Hematopoietic multipotent progenitor cell treated with erythropoietin and hydrocortisone succinate and interleukin-3 and kit ligand, for 4 days (in vitro differentiated cells): ENCODE measurements at places on chromosomes 6 and 20.

- no peak for DNase-seq
Measured at GRCh38 chr6:15077006-15077405, 168.9 kb upstream of the JARID2 start.

DNA sequence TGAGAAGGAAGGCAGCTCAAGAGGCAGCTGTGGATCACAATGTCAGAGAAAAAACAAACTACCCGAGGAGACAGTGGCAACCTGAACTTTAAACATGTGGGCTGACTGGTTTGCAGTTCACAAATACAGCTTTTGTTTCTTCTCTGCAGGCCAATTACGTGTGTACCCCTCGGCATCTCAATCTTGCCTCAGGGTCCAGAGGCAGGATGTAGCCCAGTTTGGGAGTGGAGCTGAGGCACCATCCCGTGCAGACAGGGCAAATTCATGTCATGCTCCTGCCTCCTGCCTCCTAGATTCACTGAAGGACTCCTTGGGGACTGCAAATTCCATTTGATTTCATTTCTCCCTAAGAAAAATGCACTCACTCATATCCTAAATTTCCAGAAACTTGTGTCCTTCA lies 94.2 kb upstream of the KCNK16 start:
- DNase-seq = no peak

DNA sequence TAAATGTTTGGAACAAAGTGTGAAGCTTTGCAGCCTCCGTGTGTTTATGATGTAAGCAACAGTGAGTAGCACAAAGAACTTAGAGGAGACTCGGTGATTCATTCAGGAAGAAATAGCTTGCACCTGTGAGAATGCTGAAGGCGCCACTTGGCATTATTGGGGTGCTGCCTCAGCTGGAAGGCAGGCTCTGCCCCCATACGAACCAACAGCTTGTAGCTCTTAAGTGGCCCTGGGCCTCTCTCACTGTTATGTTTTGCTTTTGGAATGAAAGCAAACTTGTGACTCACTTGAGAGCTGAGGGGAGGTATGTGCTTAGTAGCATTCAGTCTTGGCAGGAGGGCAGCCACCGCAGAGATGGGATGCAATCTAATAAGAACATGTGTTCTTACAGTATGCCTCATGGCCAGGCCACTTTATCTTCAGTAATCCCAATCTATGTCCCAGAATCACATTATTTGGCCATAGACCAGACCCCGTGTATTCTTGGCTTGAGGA lies 310.7 kb downstream of the EYA4 start:
- DNase-seq = no peak

- DNase-seq = peak; percentile 95
Measured at GRCh38 chr6:31660381-31661261, at the start of gene C6orf47. Gene C6orf47, minus strand, starts transcription at chr6:31660778. Its CDS starts 831 bp downstream, at chr6:31659947.

DNA sequence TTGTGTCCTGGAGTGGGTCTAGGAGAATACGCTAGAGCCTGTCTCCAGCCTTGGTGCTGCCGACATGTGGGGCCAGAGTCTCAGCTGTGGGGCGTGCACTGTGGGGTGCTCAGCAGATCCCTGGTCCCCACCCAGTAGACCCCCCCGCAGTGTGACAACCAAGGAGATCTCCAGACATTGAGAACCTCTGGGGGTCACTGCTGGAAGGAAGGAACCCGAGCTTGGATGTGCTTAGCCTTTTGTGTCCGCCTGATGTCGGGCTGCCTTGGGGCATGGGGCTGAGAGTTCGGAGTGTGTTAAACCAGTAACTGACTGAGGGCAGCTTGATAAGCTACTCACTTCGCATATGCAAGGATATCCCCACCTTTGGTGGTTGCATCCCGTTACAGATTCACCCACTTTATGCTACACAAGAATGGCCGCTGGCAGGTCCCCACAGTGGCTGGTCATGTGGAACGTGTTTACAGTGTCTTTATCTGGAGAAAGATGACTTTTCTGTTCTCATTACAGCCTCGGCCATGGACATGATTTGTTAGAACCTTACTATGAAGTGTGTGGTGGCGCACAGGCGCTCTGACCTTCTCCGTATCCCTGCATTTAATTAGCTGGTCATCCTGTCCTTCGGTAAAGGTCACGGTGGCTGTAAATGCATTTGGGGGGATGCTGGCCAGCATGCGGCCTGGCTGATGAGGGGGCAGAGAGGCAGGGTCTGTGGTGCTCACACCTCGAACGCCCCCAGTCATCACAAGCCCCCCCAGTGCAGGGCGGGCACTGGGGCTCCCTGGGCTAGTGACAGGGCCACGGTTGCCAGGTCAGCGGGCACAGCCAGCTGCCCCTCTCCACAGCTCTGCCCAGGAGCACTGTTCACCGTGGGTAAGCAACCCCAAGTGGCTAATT lies 366.8 kb downstream of the TAF4 start:
- no peak for DNase-seq

DNA sequence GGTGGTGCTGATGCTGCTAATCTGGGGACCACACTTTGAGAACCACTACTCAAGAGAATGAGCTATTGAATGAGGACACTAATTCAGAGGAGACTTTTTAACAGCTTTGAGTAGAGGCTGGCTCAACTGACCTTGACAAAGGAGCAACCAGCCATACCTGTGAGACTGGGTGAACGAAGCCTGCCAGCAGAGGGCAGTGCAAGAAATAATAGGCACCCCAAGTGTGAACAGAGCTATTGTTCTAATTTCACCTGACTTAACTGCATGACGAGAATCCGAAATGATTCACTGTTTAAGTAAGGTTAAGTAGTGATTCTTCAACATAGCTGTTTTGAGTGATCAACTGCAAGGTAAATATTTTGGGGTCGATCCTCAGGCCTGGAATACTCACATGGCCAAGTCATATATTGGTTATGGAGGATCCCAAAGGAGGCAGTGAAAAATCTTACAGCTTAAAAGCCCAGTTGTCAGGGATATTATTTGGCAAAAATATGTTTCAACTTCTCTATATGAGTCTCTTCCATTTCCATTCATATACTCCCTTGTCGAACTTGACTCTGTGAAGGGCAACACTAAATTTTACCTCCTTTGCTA lies 550.5 kb upstream of the MARCKS start:
- DNase-seq = peak; percentile 44

GRCh38 chr20:4471221-4471620 lies 250.5 kb upstream of the PRND start:
- DNase-seq = no peak

DNA sequence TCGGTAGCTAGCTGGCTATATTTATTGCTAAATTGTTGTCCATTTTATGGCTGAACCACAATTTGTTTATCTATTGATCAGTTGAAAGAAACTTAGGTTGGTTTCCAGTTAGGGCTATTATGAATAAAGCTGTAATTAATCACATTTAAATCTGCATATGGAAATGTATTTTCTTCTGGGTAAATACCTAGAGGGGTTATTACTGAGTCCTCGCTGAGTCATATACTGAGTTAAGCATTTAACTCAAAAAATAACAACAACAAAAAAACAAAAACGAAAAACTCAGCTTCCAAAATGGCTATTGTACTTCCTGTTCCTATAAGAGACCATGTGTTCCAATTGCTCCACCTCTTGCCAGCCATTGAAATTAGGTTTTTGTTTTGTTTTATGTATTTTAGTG lies 258.2 kb downstream of the TBC1D32 start:
- no peak for DNase-seq
